Upper lobe of left lung (tissue), 6 donors: ENCODE measurements at places on chromosomes 7 and 10.
A peak's percentile ranks its signal among the peaks of the same experiment; 100 is the strongest.

GRCh38 chr10:110190170-110190569 is 17.2 kb upstream of the MXI1 start:
- DNase-seq = no peak

DNA sequence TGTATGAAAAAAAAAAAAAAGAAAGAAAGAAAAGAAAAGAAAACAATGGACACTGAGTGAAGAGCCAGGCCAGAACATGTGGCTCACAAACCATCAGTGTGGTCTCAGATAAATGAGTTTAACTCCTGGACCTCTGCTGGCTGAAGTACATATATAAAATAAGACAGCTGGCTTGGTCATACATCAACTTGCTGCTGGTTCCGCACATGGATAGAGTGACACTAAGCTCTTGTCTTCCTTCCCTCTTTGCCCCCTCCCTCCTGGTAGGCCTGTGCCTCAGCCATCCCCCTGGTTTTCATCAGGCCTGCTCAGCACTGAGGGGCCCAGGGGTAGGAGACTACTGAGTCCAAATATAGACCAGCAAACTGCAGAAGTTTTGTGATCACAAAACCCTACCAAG is 58.1 kb upstream of the DGKI start:
- DNase-seq = no peak

DNA sequence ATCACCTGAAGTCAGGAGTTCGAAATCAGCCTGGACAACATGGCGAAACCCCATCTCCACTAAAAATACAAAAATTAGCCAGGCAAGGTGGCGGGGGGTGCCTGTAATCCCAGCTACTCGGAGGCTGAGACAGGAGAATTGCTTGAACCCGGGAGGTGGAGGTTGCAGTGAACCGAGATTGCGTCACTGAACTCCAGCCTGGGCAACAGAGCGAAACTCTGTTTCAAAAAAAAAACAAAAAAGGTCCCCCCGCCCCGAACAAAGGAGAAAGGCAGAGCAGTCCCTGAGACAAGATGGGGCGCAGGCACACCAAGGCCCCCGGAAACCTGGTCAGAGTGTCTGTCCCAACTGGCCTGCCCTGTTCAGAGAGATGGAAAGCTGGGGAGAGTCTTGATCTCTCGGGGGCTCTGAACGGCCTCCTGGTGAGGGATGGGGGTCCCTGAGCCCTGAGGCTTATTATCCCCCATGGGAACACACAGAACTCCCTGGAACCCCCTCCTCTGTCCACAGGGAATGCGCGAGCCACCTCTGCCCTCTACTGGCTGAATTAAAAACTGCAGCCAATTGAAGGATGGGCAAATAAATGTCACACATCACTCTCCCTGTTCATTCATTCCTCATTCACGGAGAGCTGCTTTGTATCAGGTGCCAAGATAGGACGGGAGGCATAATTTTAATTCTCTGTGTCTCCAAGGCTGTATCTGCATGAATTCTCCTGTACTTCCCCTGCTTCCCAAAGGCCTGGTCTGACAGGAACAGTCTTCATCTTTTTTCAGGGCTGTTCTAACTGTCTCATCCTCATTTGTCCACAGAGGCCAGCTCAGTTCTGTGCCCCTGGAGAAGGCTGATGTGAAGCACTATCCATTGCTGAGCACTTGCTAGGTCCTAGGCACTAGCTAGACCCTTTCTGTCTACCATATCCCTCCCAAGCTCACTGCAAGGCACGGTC is 28.9 kb downstream of the MAT1A start:
- DNase-seq = no peak

DNA sequence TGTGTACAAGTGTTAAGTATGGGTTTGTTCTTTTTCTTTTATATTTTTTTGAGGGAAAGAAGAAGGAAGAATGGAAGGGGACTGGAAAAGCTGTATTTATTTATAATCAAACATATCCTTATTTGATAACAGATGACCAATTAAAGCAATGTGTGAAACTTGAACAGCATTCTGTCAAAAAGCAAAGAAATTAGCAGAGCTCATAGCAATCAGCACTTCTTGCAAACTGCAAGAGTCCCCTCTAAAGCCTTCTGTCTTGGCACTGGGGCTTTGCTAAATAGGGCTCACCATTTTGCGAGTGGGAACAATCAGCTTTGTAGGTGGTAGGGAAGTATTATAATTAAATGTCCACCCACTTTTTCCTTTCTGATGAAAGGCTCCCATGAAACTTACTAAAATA is 164.9 kb upstream of the LRRTM3 start:
- DNase-seq = no peak

GRCh38 chr7:25580141-25580540 is 351.9 kb upstream of the NPVF start:
- no peak for DNase-seq

DNA sequence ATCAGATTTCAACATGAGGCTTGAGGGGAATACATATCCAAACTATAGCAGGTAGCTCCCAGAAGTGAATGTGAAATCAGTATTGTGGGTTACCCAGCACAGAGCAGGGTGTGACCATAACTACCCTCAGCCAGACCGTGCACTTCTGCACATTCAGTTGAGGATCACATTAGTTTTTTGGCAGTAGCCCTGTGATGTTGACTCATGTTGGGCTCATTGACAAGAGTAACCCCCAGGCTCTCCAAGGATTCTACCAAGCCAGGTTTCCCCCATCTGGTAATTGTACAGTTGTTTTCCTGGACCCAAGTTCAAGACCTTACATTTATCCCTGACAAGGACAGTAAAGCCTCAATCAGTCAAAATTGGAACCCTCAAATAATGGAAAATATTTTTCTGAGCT is 11.7 kb upstream of the CPA4 start:
- DNase-seq = no peak

DNA sequence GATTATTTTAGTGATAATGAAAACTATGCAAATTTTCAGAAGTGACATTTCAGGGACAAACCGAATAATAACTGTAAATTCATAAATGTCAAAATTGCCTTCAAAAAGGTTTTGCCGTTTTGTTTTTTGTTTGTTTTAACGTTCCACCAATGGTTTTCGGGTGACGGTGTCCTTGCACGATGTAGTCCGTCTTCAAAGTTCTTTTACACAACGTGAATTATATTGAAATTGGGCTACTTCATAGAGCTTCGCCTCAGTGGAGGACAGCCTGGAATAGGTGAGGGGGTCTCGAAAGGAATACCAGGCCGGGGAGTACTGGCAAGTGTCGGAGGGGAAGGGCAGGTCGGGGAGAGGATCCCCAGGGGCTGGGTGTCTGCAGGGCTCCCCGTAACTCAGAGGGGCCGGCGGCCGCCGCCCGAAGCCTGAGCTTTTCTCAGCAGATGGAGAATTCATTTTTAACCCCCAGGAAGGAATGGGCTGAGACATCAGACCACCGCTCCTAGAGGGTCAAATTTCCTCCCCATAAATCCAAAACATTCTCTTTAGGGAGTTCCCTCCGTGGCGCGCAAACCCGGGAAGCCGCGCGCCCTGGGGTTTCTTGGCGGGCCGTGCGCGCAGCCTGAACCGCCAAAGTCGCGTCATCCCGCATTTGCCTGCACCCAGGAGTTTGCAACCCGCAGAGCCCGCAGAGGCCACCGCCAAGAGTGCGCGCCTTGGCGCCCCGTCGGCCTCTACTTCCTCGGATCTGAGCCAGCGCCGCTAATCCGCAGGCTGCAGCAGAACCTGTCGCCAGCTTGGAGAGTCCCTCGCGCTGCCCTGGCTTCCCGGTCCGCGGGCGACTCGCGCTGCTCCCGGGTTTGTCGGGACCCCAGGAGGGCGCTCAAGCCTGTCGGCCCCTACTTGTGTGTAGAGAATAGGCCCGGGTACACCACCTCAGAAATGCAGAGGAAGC is 17.3 kb upstream of the EVX1 start:
- no peak for DNase-seq

DNA sequence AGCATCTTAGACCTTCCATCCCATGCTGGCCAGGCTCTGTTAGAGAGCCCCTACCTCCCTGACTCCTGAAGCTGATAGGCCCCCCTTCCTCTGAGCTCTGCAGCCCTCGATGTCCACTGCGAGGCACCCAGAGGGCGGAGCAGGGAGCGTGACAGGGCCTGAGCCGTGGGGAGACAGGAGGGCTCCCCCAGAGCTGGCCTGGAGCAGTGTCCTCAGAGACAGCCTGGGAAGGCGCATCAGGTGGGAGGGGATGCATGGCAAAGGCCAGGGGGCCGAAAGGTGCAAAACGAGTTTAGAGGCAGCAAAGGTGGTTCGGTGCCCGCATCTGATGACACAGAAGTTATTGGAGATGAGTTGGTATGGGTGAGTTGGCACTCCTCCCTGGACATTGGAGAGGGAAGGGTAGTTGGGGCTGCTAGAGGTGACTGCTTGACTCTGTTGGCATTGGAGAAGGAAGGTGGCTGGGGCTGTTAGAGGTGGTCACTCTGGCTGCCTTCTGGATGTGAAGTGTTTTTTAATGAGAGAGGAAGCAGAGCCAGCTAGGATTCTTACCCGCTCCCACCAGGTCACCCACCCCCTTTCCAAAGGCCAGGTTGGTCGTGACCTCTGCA is 53.1 kb downstream of the PRF1 start:
- DNase-seq = no peak

DNA sequence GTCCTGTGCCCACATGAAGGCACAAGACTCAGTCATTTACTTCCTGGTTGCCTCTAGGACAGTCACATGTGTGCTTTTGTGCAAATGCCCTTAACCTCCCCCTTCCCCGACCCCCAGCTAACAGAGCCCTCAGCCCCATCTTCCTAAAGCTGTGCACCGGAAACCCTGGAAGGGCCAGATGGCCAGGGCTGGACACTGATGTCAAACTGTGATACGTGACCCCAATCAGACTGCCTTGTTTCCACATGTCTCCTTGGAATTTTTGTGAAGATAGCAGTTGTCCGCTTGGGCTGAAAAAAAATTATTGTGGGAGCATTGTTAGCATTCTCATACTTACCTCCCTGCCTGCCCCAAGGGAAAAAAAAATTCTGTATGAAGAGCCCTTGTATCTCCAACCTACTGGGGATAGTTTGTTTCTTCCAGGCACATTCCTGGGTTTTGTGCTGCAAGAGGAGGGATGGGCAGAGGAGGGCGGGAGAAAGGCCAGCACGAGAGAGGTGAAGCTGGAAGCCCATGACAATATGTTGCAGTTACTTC is 17.0 kb upstream of the ADAM12 start:
- DNase-seq = no peak

DNA sequence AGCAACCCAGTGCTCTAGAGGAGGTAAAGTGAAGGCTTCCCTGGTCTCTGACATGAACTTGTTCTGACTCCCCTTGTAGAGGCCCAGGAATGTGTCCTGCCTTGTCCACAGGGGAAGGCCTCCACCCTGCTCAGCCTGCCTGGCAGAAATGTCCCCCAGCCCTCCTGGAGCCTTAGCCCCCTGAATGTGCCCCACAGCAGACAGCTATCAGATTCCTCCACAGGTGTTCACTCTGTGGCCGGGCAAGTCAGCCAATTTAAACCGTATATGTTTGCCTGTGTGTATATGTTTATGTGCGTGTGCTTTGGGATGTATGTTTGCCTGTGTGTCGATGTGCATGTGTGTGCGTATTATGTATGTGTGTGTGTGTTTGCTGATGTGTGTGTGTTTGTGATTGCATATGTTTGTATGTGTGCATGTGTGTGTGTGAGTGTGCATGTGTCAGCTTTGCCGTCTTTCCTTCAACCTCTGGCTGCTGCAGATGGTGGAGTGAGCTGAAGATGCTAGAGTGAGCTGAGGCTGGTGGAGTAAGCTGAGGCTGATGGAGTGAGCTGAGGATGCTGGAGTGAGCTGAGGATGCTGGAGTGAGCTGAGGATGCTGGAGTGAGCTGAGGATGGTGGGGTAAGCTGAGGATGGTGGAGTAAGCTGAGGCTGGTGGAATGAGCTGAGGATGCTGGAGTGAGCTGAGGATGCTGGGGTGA is 68.9 kb upstream of the ANTXRL start:
- no peak for DNase-seq

- no peak for DNase-seq
Measured at GRCh38 chr7:20742913-20743312, 43.8 kb downstream of the SP8 start.

DNA sequence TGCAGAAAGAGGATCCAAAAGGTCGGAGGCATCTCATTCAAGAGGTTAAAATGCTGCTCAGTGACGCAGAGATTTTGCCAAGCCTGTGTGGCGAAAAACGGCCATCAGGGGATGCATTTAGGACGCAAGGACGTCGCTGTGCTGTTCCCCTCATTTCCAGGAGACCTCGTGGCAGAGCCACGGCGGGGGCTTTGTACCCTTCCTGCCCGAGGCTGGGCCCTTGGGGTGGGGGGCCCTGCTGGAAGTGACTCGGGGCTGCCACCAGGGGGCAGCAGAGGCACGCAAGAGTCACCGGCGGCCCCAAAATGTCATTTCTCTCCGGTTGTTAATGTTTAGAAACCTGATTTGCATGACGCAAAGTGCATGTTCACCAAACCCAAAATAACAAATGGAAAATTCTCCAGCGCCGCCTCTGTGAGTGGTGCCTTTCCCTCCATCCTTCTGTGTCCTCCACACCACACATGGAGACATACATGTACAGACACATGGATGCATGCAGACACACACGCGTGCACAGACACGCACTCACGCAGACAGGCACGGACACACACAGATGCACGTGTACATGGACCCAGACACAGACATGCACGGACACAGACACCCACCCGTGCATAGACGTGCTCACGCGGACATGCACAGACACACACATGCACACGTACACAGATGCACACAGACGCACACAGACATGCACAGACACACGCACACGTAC is 51.0 kb upstream of the NKX6-2 start:
- no peak for DNase-seq

- DNase-seq = no peak
Measured at GRCh38 chr7:21773326-21773725, 172.4 kb downstream of the CDCA7L start.

GRCh38 chr10:21494191-21495001 is 31.1 kb downstream of the SKIDA1 start:
- no peak for DNase-seq

DNA sequence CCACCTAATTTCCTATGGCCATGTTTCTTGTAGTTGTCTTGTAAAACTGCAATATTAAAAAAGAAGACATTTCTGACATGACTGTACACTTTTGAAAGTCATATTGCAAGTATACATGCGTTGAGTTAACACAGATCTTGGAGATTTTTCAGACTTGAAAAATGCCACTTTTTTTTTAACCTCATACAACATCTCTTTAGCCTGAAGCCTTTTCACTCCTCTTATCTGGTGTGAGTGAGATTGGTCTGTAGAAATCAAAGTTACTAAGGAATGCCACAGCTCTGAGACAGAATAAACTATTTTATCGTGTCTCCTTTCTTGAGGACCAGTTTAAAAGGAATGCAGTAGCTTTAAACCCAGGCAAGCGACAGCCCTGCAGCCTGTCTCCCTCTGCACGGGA is 43.9 kb upstream of the NEUROD6 start:
- no peak for DNase-seq

- DNase-seq = no peak
Measured at GRCh38 chr10:69748621-69749020, 53.1 kb upstream of the COL13A1 start.

- DNase-seq = no peak
Measured at GRCh38 chr7:151208253-151208862, 1.9 kb downstream of the H2BK1 start.

- DNase-seq = no peak
Measured at GRCh38 chr10:3516234-3516922, 268.6 kb downstream of the KLF6 start.

GRCh38 chr10:31707093-31708039 is 221.3 kb downstream of the ARHGAP12 start:
- DNase-seq = peak; percentile 32

GRCh38 chr7:114182837-114183236 is 231.8 kb upstream of the FOXP2 start:
- no peak for DNase-seq
